ENCODE measurements at places on chromosomes 5 and 9. TPM values are rescaled to one million over a fixed set of nuclear protein-coding genes. Genes with fewer than 3 reads are reported as not detected.

ENHO gene
- 11.3 TPM for total RNA-seq

ARSI gene
- total RNA-seq: 1.3 TPM

ZNF483 gene
- total RNA-seq: 46.8 TPM

AFAP1L1 gene
- 2.0 TPM for total RNA-seq

UGT3A1 gene
- 1.8 TPM for total RNA-seq

RANBP17 gene
- 20.0 TPM for total RNA-seq

POLR3G gene
- total RNA-seq: 75.4 TPM

MARCOL gene
- not detected for total RNA-seq

IL4 gene
- not detected for total RNA-seq

C1QTNF2 gene
- total RNA-seq: 0.53 TPM

GFI1B gene
- not detected for total RNA-seq

COL15A1 gene
- not detected for total RNA-seq

SMIM33 gene
- not detected for total RNA-seq

NR5A1 gene
- 0.37 TPM for total RNA-seq

PDLIM4 gene
- 7.6 TPM for total RNA-seq

DNA sequence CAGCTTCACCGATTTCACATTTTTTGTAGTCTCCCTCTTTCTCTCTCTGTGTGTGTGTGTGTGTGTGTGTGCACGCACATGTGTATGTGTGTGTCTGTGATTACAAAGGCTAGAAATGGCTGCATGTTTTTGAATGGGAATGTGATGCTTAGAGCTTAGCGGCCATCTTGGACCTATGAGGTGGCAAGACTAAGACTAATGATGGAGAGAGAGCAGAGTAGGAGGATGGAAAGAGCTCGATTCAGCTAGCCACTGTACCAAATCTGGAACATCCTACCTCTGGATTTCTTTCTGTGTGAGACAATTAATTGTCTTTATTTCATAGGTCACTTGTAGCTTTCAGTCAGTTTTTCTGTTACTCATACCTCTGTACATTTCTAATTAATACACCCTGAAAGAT, 205.1 kb downstream of the PCSK1 start:
- DNase-seq: no peak

GRCh38 chr5:43973318-43973717, 370.3 kb downstream of the NNT start:
- no peak for DNase-seq

GRCh38 chr9:109315480-109316206, 5.2 kb downstream of the EPB41L4B start:
- no peak for DNase-seq

DNA sequence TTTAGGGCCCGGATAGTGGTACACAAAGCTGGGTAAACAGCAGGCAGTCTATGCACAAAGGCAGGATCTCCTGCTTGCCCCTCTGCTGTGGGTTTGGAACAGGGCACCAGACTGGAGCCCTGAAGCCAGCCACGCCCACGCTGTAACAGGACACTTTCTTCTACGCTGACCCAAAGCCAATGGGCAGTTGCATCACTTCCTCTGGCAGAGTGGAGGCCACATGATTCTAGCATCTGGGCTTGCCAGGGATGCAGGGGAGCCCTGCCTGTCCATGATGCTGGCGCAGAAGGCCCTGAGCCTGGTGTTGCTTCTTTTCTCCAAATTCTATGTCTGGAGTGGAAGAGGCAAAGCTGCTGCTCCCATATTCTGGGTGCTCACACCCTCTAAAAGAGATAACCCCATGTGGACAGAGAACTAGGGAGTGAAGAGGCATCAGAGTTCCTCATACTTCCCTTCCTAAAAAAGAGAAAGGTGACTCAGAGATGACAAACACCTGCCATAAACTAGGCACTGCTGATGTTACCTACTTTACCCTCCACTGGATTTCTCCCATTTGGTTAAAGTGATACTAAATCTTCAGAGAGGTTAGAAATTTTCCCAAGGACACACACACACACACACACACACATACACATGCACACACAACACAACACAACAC, 260.3 kb upstream of the KLF4 start:
- DNase-seq: peak; percentile 79

GRCh38 chr5:147859962-147860640, 18.4 kb upstream of the SCGB3A2 start:
- DNase-seq: peak; percentile 39

DNA sequence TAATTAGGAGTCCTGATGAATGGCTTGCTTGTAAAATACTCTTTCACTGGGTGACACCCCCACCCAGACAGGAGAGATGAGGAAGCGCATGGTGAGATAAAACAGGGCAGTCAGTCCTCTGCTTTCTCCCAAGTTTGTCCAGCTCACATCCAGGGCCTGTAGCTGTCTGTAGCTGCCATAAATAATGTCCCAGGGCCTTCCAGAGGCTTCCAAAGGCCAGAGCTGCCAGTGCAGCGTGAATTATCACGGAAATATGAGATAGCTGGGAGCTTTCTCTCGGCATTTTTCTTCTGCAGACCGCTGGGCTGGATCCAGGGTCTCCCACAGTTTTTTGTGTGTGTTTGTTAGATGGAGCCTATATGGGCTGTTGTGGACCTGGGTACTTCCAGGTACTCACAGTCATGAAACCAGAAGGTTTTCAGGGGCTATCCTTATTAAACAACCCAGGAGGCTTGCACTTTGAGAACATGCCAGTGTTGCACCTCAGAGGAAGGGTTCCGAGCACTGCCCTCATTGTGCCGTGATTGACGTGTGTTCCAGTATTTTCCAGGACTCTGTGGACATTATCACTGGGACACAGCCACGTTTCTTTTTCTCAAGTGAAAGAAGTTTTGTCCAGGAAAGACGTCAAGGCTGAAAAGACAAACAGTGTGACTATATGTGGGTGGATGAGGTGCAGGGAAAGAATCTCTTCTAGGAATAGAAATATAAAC, 117.5 kb downstream of the FGF1 start:
- no peak for DNase-seq

DNA sequence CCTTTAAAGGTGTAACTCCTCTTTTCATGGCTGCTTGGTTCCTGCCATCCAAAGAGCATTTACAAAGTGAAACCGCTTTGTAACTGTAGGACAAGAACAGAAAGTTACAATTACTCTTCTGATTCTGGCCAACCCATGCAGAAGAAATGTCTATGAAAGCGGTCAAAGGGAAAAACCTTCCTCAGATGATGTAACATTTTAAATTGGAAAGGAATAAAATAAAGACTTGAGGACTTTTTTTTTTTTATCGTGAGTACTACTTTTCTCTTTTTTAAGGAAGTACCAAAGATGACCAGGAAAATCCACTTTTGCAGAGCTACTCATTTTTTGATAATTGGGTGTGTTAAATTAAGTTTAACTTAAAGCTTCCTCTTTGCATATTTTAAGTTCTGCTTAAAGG, 13.0 kb upstream of the C9orf72 start:
- no peak for DNase-seq

DNA sequence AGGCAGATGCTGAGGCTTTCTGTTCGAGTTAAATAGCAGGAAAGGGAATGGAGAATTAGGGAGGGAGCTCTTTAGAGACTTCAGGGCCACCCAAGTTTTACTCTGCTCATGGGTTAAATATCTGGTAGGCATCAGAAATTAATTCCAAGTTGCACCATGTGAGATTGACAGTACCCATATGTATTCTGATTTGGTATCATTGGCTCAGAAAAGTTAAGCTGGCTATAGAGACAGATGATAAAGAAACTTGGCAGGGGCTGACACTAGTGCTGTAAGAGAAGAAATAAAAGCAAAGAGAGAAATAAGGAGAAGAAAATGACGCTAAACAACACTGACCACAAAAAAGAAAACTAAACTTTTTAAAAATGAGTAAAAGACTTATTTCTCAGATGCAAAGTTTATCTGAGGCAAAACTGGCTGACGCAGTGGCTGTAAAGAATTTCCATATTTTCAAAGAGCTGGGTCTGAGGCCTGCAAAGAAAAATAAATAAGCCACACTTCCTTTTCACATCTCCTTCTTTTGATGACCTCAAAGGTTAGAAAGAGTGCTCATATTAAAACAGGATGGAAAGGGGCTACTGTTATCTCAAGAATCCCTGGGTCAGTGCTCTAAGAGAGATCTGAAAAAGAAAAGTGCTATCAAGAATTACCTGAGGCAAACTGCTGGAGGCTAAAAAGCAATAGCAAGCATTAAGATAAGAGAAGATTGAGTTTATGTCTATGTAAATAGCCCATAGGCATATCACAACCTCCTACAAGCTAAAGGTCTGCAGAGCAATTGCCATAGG, 399.0 kb upstream of the MEF2C start:
- no peak for DNase-seq

- no peak for DNase-seq
Measured at GRCh38 chr5:143219696-143220095, 183.8 kb downstream of the NR3C1 start.

- DNase-seq: no peak
Measured at GRCh38 chr9:18002718-18003438, 424.0 kb downstream of the SH3GL2 start.

DNA sequence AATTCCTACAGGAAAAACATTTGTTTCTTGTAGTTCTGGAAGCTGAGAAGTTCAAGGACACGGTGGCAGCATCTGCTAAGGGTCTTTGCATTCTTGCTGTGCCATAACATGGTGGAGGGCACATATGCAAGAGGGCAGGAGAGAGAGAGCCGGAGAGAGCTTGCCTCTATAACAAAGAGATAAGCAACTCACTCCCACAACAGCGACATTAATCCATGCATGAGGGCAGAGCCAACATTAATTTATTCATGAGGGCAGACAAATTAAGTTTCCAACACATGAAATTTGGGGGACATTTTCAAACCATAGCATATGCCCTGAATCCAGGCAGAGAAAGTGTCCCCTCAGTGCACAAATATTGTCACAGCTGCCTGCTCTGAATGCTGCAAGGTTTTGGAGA, 4.4 kb upstream of the GTF3C5 start:
- DNase-seq: no peak

GRCh38 chr5:134439210-134439654, 27.6 kb upstream of the CDKN2AIPNL start:
- peak; percentile 92 for DNase-seq

DNA sequence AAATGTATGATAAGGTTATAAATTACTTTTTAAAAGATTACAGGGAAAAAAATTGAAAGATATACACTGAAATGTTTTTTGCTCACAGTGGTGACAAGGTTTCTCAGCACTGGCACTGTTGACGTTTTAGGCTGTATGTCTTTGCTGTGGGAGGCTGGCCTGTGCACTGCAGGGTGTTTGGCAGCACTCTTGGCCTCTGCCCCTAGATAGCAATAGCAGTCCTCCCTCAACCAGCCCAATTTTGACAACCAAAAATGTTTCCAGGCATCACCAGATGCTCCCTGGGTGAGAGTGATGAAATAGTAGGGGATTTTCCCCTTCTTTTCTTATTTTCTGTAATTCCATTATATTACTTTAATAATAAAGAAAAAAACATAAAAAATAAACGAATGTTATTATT, 3.3 kb downstream of the CD274 start:
- DNase-seq: no peak

- DNase-seq: no peak
Measured at GRCh38 chr9:96417661-96418082, 498 bp downstream of the ZNF367 start.

DNA sequence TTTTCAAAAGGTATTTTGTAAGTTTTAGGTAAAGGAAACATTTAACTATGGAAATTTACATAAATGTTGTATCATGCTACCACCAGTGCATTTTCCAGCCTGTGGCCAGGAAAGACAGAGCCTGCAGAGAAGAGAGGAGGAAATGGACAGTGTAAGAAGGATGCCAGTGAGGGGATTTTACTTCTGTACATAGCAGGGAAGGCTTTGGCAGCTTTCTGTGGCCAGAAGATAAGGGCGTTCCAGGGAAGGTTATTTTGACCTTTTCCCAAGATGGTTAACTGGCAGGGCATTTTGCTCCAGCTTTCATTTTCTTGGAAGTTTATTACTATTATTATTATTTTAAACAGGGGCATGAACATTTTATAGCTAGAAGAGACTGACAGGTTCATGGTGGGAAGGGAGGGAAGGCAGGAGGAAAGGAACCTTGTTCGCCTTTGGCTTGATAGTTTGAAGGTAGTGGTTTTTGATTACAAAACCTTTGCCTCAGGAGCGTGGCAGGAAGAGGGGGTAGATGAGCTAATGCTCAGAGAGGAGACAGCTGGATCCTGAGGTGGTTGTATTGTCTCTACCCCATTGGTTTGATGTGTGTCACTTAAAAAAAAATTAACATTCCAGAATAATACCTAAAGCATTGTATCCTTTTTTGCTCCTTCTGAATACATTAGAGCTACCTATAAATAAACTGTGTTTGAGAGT, 4.1 kb downstream of the ISOC1 start:
- no peak for DNase-seq

GRCh38 chr5:10540951-10541646, 22.8 kb upstream of the ANKRD33B start:
- no peak for DNase-seq

DNA sequence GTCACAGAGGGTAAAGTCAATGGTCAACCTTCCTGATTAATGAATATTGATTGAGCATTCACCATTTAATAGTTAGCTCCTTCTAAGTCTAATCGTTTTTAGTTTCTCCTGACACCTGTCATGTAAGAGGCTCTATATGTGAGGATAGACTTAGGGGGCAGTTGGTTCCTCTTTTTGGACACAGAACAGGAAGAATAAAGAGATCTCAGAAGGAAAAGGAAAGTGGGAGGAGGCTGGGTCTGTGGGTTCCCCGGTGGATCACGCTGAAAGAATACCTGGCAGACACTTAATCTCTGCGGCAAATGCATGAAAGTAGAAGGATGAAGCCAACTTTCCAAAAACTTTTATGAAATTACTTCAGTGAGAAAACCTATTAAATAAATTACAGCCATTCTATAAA, 98.4 kb downstream of the PDE4D start:
- DNase-seq: no peak

DNA sequence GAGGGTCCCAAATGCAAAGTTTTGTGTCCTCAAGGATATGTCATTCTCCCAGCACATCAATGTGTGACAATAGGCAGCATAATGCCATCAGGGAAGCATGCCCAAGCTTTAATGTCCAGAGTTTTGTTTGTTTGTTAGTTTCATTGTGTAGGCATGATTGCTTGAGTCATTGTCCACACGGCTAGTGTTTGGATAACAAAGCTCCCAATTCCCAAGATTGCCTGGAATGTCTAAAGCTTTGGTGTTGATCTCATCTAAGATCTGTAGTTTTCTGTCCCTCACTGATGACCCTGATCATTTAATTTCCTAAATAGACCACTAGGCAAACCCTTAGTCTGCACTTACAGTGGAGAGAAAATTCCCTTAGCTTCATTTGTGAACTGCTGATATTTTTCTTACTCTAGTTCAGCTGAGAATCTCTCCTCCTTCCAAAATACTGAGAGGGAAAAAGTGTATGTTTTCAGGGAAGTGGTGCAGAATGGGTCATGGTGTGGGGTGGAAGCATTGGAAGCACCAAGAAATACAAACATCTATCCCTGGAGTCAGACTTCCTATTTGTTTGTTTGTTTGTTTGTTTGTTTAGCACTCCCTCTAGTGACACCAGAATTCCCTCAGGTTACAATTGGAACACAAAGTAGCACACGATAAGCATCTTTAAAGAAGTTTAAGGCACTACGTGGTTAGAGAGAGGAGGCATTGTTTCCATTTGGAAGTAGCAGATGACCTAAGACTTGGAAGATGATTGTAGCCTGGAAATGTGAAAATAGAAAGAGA, 127.1 kb downstream of the PRDM6 start:
- DNase-seq: no peak

GRCh38 chr5:131682826-131683225, 47.8 kb upstream of the RAPGEF6 start:
- DNase-seq: no peak

All from H9 (cell line).